ENCODE measurements at places on chromosomes 13 and 19. TPM values are rescaled to one million over a fixed set of nuclear protein-coding genes. Genes with fewer than 3 reads are reported as not detected.
A peak's percentile ranks its signal among the peaks of the same experiment; 100 is the strongest.

Gene POU4F1
- not detected for total RNA-seq

Gene SIAH3
- not detected for total RNA-seq

DNA sequence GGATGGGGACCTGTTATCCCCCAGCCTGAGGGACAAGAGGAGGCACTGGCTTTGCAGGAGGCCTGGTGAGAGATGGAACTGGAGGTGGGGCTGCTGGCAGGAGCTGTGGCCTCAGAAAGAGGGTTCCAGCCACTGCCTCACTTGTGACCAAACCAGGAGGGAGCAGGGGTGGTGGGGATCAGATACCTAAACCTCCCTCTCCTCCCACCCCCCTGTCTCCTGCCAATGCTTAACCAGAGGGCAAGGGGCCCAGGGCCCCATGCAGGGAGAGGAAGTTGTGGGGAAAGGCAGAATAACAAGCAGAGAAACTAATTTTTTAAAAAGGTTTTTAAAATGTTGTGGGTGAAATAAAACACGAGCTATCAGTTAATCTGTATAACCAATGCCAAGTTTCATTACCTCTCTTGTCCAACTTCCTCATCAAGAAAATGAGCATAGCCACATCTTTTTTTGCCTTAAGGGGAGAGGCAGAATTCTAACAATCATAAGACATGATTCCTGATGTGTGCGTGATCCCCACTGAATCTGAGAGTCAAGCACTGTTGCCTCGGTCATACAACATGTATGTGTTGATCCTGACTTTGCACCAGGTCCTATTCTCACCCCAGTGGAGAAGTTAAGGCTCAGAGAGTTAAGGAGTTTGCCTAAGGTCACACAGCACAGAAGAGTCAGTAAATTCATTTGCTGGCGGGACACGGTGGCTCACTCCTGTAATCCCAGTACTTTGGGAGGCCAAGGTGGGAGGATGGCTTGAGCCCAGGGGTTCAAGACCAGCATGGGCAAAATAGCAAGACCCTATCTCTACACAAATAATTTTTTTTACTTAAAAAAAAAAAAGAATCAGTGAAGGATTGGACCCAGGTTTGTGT is 12.9 kb downstream of the FXYD5 start:
- no peak overlapping the region for H3K4me3 ChIP-seq
- peaks cover 49% of the 10 kb centered on the region for H3K36me3 ChIP-seq
- H3K27me3 ChIP-seq, result no peaks in the 10 kb centered on the region
- H3K27ac ChIP-seq, result peak overlapping the region; percentile 33
- DNase-seq, result no peak
- peaks cover 26% of the 10 kb centered on the region for H3K4me1 ChIP-seq

Gene PALM
- total RNA-seq, result 10.8 TPM

- DNase-seq, result no peak
- H3K36me3 ChIP-seq, result no peaks in the 10 kb centered on the region
- H3K27ac ChIP-seq, result no peak overlapping the region
Measured at GRCh38 chr13:98921015-98921580, 56.8 kb downstream of the DOCK9 start.

GRCh38 chr13:71606818-71607217 is 260.2 kb downstream of the DACH1 start:
- no peaks in the 10 kb centered on the region for H3K27me3 ChIP-seq
- H3K36me3 ChIP-seq, result no peaks in the 10 kb centered on the region
- no peak overlapping the region for H3K27ac ChIP-seq
- no peak overlapping the region for H3K4me3 ChIP-seq

Gene CBLC
- total RNA-seq, result 26.4 TPM

GRCh38 chr13:99277629-99278028 is 19.4 kb upstream of the GPR18 start:
- DNase-seq, result no peak
- H3K4me3 ChIP-seq, result no peak overlapping the region
- no peaks in the 10 kb centered on the region for H3K36me3 ChIP-seq
- no peaks in the 10 kb centered on the region for H3K4me1 ChIP-seq
- no peak overlapping the region for H3K27ac ChIP-seq
- no peaks in the 10 kb centered on the region for H3K27me3 ChIP-seq

DNA sequence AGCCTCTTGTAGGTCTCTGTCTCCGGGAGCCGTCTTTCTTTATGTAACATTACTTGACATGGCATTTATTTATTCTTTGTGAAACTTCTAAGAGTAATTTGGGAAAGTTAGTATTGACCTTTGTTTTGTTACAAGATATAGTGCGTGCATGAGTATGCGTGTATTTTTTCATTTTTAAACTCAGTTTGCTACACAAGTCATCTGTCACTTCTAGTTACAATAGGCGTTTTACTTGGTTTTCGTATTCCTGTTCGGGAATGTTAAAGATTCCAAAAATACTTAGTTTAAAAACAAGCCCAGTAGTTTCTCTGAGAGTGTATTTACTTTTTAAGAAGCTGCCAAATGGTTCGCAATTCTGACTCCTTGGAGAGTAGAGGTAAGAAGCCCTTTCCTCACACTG is 3.2 kb downstream of the PDS5B start:
- peak; percentile 2 for DNase-seq
- no peak overlapping the region for H3K27ac ChIP-seq
- H3K36me3 ChIP-seq, result no peaks in the 10 kb centered on the region

Gene HSPB6
- not detected for total RNA-seq

DNA sequence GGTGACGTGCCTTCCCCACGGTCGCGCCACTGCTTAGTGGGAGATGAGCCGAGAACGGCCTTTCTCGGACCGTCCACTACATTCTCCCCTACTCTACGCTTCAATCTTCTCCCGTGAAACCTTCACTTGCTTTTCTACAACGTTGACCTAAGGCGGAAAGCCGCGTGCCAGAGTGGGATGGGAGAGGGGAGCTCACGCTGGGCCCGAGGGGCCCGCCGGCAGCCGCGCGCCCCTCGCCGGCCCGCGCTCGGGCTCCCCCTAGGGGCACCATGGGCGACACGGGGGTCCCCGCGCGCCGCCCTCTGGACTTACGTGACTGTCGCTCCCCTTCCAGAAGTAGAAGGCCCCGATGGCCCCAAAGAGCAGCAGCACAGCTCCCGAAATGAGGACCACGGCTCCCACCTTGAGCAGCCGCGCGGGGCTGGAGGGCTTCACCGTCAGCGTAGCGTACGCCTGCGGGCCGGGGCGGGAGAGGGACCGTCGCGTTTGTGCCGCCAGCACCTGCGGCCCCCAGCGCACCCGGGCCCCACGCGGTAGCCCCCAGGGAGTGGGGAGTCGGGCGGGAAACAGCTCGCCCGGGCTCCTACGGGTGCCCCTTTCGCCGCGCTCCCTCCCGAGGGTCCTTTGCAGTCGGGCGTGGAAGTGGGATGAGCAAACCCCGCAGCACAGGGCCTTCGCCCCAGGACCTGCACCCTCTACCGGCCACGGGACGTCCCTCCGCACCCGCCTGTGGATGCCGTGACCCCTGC is 727 bp downstream of the CNMD start:
- H3K4me1 ChIP-seq, result no peaks in the 10 kb centered on the region
- no peak overlapping the region for H3K27ac ChIP-seq
- no peak overlapping the region for H3K4me3 ChIP-seq
- no peak for DNase-seq

Measured in PC-3 (cell line).